Stimulated activated effector memory CD8-positive, alpha-beta T cell treated with anti-CD3 and anti-CD28 coated beads, Interleukin-12 subunit alpha, Interleukin-12 subunit beta, amount 100 ng/mL, for 72 hours (primary cell): ENCODE measurements at places on chromosomes 4 and X.

DNA sequence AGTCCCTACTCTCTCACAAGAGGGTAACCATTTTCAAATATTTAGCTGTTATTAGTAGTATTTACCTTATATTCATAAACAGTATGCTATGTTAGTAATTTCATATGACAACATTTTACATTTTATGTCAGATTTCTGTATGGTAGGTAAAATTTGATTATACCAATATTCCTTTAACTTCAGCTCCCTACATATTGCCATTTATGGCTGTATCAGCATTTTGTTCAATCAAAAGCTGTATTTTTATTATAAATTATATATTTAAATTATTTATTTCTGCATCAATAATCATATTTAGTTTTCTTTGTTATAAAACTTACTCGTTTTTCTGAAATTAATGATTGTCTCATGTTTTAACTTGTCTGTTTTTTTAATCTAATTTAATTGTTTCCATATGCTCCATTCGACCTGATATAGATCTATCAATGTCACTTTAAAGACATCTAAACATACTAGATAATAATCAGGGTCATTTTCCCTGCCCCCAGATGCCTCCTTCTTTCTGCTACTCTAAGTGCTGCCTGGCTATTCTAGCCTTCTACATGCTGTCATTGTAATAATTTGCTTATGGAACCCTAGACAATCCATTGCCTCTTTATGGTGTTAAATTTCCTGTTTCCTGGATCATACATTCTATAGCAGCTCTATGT, 1976.7 kb upstream of the ADGRL3 start:
- DNase-seq, result no peak

GRCh38 chr4:80713409-80713808, 317.1 kb upstream of the BMP3 start:
- no peak for DNase-seq

GRCh38 chr4:25234390-25235370, 847 bp downstream of the PI4K2B start:
- DNase-seq, result peak; percentile 80

DNA sequence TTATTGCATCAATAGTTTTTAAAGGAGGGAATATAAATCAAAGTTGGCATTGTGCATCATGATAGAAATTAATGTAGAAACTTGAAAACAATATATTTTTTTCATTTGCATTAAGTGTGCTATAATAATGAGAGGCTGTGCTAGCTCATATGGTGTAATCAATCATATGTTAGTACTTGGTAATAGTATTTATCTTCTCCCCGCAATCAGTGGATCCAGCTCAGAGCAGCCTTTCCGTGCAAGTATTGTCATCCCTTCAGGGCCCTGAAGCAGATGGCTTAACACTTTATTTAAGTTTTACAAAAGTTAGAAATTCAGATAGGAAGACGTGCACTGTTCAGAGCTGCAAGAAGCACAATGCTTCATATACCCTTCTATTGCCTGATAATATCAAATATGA, 616.3 kb upstream of the ATOH1 start:
- DNase-seq, result no peak

- DNase-seq, result no peak
These were observed 646 bp upstream of the GSX2 start for GRCh38 chr4:54099287-54099747.

- DNase-seq, result peak; percentile 37
These were observed 1.5 kb downstream of the JAKMIP1 start for GRCh38 chr4:6198768-6199421.
